ENCODE measurements at places on chromosomes 11 and 22. TPM values are rescaled to one million over a fixed set of nuclear protein-coding genes. Genes with fewer than 3 reads are reported as not detected.

DNA sequence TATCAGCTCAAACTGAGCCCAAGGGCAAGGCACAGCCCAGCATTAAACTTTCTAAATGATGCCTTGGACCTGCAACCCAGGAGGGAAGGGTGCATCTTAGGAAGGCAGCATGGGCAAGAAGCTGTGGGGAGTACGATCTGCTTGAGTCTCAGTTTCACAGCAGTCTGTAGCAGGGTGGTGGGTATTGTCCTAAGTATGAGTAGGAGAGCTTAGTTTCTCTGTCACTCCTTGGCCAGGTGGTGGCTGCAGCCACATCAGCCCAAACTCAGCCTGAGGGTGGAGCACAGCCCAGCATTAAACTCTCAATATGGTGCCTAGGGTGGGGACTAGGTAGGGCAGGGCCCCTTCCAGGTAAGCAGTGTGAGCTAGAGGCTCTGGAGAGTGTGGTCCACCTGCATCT lies 85.5 kb downstream of the ACER3 start:
- DNase-seq: no peak

GRCh38 chr11:114219559-114220349 lies 76.4 kb upstream of the NNMT start:
- no peak for DNase-seq

DNA sequence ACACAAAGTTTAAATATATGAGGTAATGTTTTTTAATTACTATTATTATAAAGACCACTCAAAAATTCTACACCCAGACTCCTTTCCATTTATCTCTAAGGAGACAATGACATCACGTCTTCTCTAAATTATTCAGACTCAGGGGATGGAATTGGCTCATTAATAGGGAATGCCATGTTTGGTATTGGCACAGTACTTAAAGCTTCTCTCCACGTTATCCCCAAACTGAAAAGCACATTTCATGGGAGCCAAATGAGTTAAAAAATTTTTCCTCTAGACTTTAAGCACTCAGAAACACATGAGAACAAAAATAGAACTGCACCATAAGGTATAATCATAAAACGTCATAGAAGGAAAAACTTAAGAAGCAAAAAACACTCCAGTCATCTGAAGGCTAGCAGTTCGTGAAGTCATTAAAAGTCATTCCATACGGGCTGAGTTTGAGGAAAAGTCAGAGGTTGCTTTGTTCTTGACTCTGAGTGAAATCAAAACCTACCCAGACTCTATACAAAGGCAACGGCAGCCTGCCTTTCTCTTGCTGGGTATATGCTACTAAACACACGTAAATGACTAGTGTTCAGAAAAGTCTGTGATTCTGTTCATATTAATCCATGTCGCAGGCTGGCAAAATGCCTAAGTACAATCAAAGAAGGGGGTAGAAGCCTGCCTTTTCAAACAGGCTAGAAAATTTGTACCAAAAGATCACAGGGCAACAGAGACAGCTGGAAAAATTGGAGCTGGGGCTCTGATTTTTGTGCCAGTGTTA lies 8.7 kb upstream of the MPPED2 start:
- no peak for DNase-seq

MTA2 gene
- total RNA-seq: 157 TPM

- no peak for DNase-seq
Measured at GRCh38 chr11:74731301-74732094, at the start of gene CHRDL2. CHRDL2 (minus strand) TSS chr11:74731426; CDS start chr11:74730888, 538 bp downstream.

DNA sequence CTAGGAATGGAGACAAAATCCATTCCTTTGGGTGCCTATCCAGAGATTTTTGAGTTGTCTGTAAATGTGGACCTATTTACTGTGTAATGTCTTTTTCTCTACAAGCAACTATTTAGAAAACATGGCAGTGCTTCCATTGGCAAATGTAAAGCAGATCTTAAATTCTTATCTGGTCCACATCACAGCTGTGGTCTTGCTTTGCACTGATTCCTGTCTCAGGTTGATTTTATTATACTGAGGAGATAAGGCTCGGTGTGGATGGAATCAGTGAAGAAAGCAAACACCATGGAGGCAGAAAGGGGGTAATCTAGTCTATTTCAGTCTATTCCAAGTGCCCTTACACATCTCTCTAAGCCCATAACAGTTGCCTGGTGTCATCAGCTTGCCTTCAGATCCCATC lies 160.5 kb downstream of the NCAM1 start:
- no peak for DNase-seq

DNA sequence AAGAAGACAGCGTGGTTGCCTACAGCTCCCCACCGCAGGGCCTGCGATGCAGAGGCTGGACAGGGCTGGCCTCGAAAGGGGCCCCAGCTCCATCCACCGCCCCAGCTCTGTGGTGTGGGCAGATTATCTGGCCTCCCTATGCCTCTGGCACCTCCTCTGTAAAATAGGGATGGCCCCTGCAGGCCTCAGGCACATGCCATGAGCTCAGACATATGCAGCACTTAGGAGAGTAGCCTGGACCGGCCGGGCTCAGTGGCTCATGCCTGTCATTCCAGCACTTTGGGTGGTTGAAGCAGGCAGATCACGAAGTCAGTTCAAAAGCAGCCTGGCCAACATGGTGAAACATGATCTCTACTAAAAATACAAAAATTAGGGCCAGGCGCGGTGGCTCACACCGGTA lies 7.4 kb downstream of the APOBEC3D start:
- no peak for DNase-seq

All from mammary epithelial cell (primary cell).